ENCODE measurements at places on chromosomes 13 and 19. TPM values are rescaled to one million over a fixed set of nuclear protein-coding genes. Genes with fewer than 3 reads are reported as not detected.

The KLK14 gene
- 0.42 TPM for total RNA-seq

The ZSWIM4 gene
- total RNA-seq, result 9.0 TPM

DNA sequence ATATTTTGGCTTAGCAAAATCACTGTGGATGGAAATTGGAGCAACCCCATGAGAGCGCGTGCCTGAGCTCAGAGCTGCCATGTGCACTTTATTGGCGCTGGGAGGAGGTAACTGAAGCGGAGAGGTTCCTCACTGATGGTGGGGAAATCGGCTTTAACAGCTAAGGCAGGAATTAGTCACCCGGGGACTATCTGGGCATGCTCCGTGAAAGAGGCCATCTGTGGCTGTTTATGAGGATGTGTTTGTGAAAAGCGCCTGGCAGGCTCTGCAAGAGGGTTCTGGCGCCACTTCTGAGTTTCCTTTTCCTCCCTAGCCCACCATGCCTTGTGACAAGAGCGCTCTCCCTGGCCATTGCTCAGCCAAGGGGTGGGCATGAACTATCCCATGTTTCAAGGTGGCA lies 815.6 kb downstream of the UQCRFS1 start:
- no peaks in the 10 kb centered on the region for H3K27me3 ChIP-seq
- no peaks in the 10 kb centered on the region for H3K4me1 ChIP-seq
- H3K36me3 ChIP-seq, result no peaks in the 10 kb centered on the region
- no peak for DNase-seq
- H3K4me3 ChIP-seq, result no peak overlapping the region
- H3K27ac ChIP-seq, result no peak overlapping the region

GRCh38 chr19:6418562-6418932 lies 6.1 kb downstream of the KHSRP start:
- H3K4me1 ChIP-seq, result peaks cover 6% of the 10 kb centered on the region
- no peak overlapping the region for H3K27ac ChIP-seq
- H3K4me3 ChIP-seq, result no peak overlapping the region
- H3K27me3 ChIP-seq, result no peaks in the 10 kb centered on the region
- peaks cover 82% of the 10 kb centered on the region for H3K36me3 ChIP-seq
- DNase-seq, result no peak

The PCDH20 gene
- not detected for total RNA-seq

The ICAM4 gene
- 0.76 TPM for total RNA-seq

DNA sequence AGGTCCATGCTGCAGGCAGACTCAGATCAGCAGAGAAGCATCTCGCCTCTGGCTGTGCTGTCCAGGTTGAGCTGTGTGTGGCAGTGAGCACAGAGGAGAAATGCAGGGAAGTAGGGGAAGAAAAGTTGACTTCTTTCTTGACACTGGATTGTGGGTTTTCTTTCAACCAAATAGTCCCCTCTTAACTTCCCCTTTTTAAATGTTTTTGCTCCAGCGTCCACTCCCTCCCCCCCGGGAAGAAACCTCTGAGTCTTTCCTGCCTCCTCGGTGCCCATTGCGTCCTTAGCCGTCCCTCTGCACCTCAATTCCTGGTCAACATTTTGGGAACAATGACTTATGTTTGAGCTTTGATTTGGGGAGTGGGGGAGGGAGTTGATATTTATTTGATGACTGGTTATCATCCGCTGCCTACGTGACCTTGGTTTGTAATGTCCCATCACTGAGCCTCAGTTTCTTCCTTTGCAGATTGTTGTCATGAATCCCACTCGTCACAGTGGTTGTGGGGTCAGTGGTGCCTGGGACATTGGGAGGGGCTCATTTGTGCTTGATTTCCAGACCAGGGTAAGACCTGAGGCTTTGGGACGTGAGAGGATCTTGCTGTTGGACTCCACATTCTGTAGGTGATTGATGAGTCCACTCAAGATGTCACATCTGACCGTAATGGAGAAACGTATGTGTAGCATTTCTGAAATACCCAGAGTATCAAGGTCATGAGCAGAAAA lies at the start of gene LILRB2:
TSS of gene LILRB2 (minus strand) at position 104 of the 722 bp plus-strand sequence. CDS start 614 bp downstream, outside the sequence.
- H3K4me3 ChIP-seq, result no peak within 1 kb of the TSS
- no peaks in the 10 kb centered on the region for H3K36me3 ChIP-seq
- no peak within 1 kb of the TSS for H3K27ac ChIP-seq
- H3K4me1 ChIP-seq, result peaks cover 3% of the 10 kb centered on the region

The TPM4 gene
- total RNA-seq, result 189 TPM

The ZNF723 gene
- not detected for total RNA-seq

The DNAAF3 gene
- total RNA-seq, result not detected

GRCh38 chr13:48615049-48615448 lies 38.7 kb upstream of the CYSLTR2 start:
- no peak overlapping the region for H3K4me3 ChIP-seq
- no peaks in the 10 kb centered on the region for H3K4me1 ChIP-seq
- no peak for DNase-seq
- no peaks in the 10 kb centered on the region for H3K27me3 ChIP-seq
- H3K36me3 ChIP-seq, result no peaks in the 10 kb centered on the region
- H3K27ac ChIP-seq, result no peak overlapping the region

- no peaks in the 10 kb centered on the region for H3K36me3 ChIP-seq
- no peak overlapping the region for H3K27ac ChIP-seq
- peaks cover 16% of the 10 kb centered on the region for H3K4me1 ChIP-seq
- no peak for DNase-seq
- no peak overlapping the region for H3K4me3 ChIP-seq
These were observed 53.7 kb downstream of the GGACT start for GRCh38 chr13:100534911-100535310.

DNA sequence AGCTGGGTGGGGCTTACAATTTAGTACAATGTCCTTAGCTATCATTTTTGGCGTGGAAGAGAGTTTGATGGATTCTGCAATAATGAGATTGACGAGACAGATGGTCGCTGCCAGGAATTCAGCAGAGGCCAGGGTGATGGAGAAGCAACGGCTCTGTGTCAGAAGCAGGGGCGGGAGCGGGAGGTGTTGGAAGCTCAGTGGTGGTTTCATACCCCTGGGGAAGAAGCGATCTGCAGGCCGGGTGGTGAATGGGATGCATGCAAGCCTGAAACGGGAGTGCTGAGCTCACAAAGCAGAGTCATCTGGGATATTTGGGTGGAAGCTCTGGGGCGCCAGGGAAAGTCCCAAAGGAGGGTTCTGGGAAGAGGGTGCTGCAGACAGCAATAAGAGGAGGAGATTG lies 370.8 kb downstream of the ZNF536 start:
- no peak overlapping the region for H3K4me3 ChIP-seq
- no peaks in the 10 kb centered on the region for H3K4me1 ChIP-seq
- H3K36me3 ChIP-seq, result no peaks in the 10 kb centered on the region
- H3K27ac ChIP-seq, result no peak overlapping the region
- H3K27me3 ChIP-seq, result no peaks in the 10 kb centered on the region
- no peak for DNase-seq

- H3K36me3 ChIP-seq, result no peaks in the 10 kb centered on the region
- H3K27ac ChIP-seq, result no peak within 1 kb of the TSS
- DNase-seq, result no peak
- H3K4me1 ChIP-seq, result peaks cover 46% of the 10 kb centered on the region
These were observed at the start of gene TSHZ3 for GRCh38 chr19:31349160-31349881. Gene TSHZ3, minus strand, starts transcription at chr19:31349436. Its CDS starts 217 bp downstream, at chr19:31349219.

DNA sequence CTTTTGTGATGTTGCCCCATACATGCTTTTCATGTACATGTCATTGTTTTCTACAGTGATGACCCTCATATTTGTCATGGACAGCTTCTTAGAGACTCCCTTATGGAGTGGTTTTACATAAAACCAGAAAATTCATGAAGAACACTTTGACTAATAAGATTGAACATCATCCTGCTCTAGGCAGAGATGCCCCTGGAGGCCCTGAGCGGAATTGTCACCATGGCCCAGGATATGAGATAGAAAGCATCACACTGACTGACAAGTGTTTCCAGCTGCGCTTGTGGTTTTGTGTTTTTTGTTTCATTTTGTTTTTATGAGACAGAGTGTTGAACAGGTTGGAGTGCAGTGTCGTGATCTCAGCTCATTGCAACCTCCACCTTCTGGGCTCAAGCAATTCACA lies 22.2 kb downstream of the ZNF701 start:
- no peak overlapping the region for H3K27ac ChIP-seq
- no peaks in the 10 kb centered on the region for H3K27me3 ChIP-seq
- H3K4me3 ChIP-seq, result no peak overlapping the region
- DNase-seq, result no peak

- DNase-seq, result no peak
- H3K4me1 ChIP-seq, result peaks cover 9% of the 10 kb centered on the region
- peaks cover 4% of the 10 kb centered on the region for H3K27me3 ChIP-seq
- no peak overlapping the region for H3K4me3 ChIP-seq
- H3K36me3 ChIP-seq, result no peaks in the 10 kb centered on the region
These were observed 4.4 kb downstream of the CCDC61 start for GRCh38 chr19:45999653-46000121.

The ZNF610 gene
- total RNA-seq, result 0.51 TPM

- H3K4me3 ChIP-seq, result no peak overlapping the region
- no peak for DNase-seq
- H3K4me1 ChIP-seq, result no peaks in the 10 kb centered on the region
- H3K27me3 ChIP-seq, result no peaks in the 10 kb centered on the region
These were observed 141.3 kb upstream of the HTR2A start for GRCh38 chr13:47038188-47038587.

GRCh38 chr13:50585674-50586413 lies 257.6 kb downstream of the DLEU7 start:
- H3K4me3 ChIP-seq, result no peak overlapping the region
- H3K36me3 ChIP-seq, result no peaks in the 10 kb centered on the region
- H3K4me1 ChIP-seq, result no peaks in the 10 kb centered on the region
- H3K27ac ChIP-seq, result no peak overlapping the region
- no peak for DNase-seq

The CGB5 gene
- not detected for total RNA-seq

GRCh38 chr19:40813182-40813581 lies 14.2 kb downstream of the EGLN2 start:
- no peak for DNase-seq
- H3K4me1 ChIP-seq, result peaks cover 47% of the 10 kb centered on the region
- H3K36me3 ChIP-seq, result no peaks in the 10 kb centered on the region
- H3K27ac ChIP-seq, result no peak overlapping the region
- no peak overlapping the region for H3K4me3 ChIP-seq

The NANOS3 gene
- not detected for total RNA-seq

The FCER2 gene
- total RNA-seq, result 1.5 TPM

DNA sequence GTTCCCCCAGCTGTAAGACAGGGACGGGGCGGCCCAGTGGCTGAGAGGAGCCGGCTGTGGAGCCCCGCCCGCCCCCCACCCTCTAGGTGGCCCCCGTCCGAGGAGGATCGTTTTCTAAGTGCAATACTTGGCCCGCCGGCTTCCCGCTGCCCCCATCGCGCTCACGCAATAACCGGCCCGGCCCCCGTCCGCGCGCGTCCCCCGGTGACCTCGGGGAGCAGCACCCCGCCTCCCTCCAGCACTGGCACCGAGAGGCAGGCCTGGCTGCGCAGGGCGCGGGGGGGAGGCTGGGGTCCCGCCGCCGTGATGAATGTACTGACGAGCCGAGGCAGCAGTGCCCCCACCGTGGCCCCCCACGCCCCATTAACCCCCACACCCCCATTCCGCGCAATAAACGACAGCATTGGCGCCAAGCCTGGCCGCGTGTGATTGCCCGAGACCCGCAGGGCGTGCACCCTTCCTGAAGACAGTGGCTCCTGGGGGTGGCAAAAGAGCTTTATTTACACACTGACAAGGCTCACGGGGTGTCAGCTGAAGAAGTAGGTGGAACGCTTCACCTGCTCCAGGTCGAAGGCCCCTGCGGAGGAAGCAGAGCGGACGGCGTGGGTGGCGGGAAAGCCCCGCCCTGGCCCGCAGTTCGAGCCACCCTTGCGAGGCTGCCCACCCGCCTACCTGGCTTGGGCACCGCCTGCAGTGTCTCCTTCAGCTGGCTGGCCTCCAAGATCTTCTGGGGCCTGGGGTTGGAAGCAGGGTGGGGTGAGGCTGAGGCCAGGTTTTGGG lies 16.4 kb downstream of the POLRMT start:
- peaks cover 12% of the 10 kb centered on the region for H3K4me1 ChIP-seq
- no peak overlapping the region for H3K27ac ChIP-seq
- peaks cover 32% of the 10 kb centered on the region for H3K36me3 ChIP-seq
- H3K27me3 ChIP-seq, result no peaks in the 10 kb centered on the region
- no peak overlapping the region for H3K4me3 ChIP-seq

- H3K4me1 ChIP-seq, result no peaks in the 10 kb centered on the region
- peaks cover 53% of the 10 kb centered on the region for H3K36me3 ChIP-seq
- DNase-seq, result no peak
- H3K27me3 ChIP-seq, result no peaks in the 10 kb centered on the region
- no peak overlapping the region for H3K27ac ChIP-seq
These were observed 11.6 kb downstream of the SHKBP1 start for GRCh38 chr19:40588110-40588854.

DNA sequence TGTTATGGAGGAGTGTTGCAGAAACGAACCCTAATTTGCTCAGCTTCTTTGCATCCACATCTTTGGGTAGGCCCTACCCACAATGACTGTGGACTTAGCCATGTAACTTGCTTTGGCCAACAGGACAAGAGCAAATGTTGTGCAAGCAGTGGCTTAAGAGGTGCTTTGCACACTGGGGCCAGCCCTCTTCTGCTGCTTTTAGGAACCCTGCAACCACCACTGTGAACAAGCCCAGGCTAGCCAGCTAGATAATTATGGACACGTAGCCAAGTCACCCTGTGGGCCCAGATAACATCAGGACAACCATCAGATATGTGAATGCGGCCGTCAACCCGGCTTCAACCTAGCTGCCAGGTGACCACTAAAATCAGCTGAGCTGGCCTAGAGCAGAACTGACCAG lies 17.1 kb downstream of the C19orf47 start:
- H3K27me3 ChIP-seq, result no peaks in the 10 kb centered on the region
- peaks cover 19% of the 10 kb centered on the region for H3K36me3 ChIP-seq
- no peak overlapping the region for H3K27ac ChIP-seq
- H3K4me1 ChIP-seq, result no peaks in the 10 kb centered on the region
- DNase-seq, result no peak
- no peak overlapping the region for H3K4me3 ChIP-seq

GRCh38 chr13:24361113-24361512 lies 51.7 kb downstream of the C1QTNF9 start:
- H3K4me1 ChIP-seq, result no peaks in the 10 kb centered on the region
- H3K36me3 ChIP-seq, result no peaks in the 10 kb centered on the region
- no peaks in the 10 kb centered on the region for H3K27me3 ChIP-seq
- no peak overlapping the region for H3K4me3 ChIP-seq

- no peak for DNase-seq
- H3K27ac ChIP-seq, result no peak overlapping the region
- H3K4me1 ChIP-seq, result peaks cover 7% of the 10 kb centered on the region
- H3K36me3 ChIP-seq, result no peaks in the 10 kb centered on the region
- H3K27me3 ChIP-seq, result peaks cover 63% of the 10 kb centered on the region
These were observed 16.0 kb upstream of the EMC10 start for GRCh38 chr19:50460161-50460765.

GRCh38 chr19:38278751-38279150 lies 14.4 kb downstream of the SPINT2 start:
- H3K27ac ChIP-seq, result no peak overlapping the region
- no peak for DNase-seq
- H3K36me3 ChIP-seq, result no peaks in the 10 kb centered on the region
- no peaks in the 10 kb centered on the region for H3K27me3 ChIP-seq
- H3K4me3 ChIP-seq, result no peak overlapping the region
- peaks cover 6% of the 10 kb centered on the region for H3K4me1 ChIP-seq

GRCh38 chr13:59086147-59086546 lies 1077.6 kb downstream of the DIAPH3 start:
- no peak overlapping the region for H3K4me3 ChIP-seq
- no peak for DNase-seq
- H3K36me3 ChIP-seq, result no peaks in the 10 kb centered on the region
- no peak overlapping the region for H3K27ac ChIP-seq
- H3K27me3 ChIP-seq, result no peaks in the 10 kb centered on the region
- H3K4me1 ChIP-seq, result no peaks in the 10 kb centered on the region

The ARL11 gene
- total RNA-seq, result 1.9 TPM

The SPACA4 gene
- not detected for total RNA-seq

All from T-cell (primary cell).